ENCODE measurements at places on chromosomes 7 and 10. TPM values are rescaled to one million over a fixed set of nuclear protein-coding genes. Genes with fewer than 3 reads are reported as not detected.

DNA sequence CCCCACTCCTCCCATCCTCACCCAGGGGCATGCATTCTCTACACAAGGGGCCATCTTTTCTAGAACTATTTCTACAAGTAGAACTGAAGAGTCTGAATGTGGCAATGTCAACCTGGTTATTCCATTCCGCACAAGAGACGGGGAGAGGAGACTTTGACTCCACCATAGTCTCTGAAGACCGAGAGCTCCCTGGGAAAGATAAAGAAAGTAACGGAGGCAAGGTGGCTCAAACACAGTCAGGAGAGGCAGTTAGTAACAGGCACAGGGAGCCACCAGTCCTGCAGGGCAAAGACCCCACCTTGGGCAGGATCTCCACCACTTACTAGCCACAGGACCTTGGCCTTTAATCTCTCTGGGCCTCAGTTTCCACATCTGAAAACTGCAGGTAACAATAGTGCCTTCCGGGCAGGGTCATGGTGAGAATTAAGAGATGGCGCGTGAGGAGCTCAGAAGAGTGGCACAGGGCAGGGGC is 100.3 kb downstream of the TNS3 start:
- no peaks in the 10 kb centered on the region for H3K27me3 ChIP-seq
- no peak for DNase-seq
- no peaks in the 10 kb centered on the region for H3K36me3 ChIP-seq

- H3K36me3 ChIP-seq, result no peaks in the 10 kb centered on the region
- H3K27ac ChIP-seq, result no peak overlapping the region
- DNase-seq, result no peak
These were observed 46.3 kb upstream of the DMBT1 start for GRCh38 chr10:122514045-122514840.

- no peaks in the 10 kb centered on the region for H3K36me3 ChIP-seq
- no peak overlapping the region for H3K27ac ChIP-seq
- no peaks in the 10 kb centered on the region for H3K4me1 ChIP-seq
- DNase-seq, result no peak
- H3K27me3 ChIP-seq, result no peaks in the 10 kb centered on the region
- no peak overlapping the region for H3K4me3 ChIP-seq
These were observed 40.4 kb upstream of the COBL start for GRCh38 chr7:51356849-51357516.

GRCh38 chr7:54839575-54840213 is 80.7 kb upstream of the SEC61G start:
- H3K27ac ChIP-seq, result no peak overlapping the region
- no peaks in the 10 kb centered on the region for H3K36me3 ChIP-seq
- no peak for DNase-seq
- no peak overlapping the region for H3K4me3 ChIP-seq

- DNase-seq, result no peak
- H3K4me3 ChIP-seq, result no peak overlapping the region
- H3K27ac ChIP-seq, result no peak overlapping the region
- no peaks in the 10 kb centered on the region for H3K27me3 ChIP-seq
- peaks cover 2% of the 10 kb centered on the region for H3K36me3 ChIP-seq
These were observed 85.2 kb downstream of the CHCHD3 start for GRCh38 chr7:132996581-132997242.

Gene HOXA3
- not detected for total RNA-seq

Gene BNIP3
- 10.3 TPM for total RNA-seq

Gene ADRA2A
- not detected for total RNA-seq

Gene ECD
- total RNA-seq, result 38.8 TPM

Gene SUN3
- not detected for total RNA-seq

Gene CPN1
- total RNA-seq, result not detected
